ENCODE measurements at places on chromosomes 4 and X.

- no peak for DNase-seq
Measured at GRCh38 chrX:93985344-93986307, 311.6 kb downstream of the FAM133A start.

GRCh38 chr4:80452768-80453167, 117.2 kb downstream of the CFAP299 start:
- DNase-seq = no peak

GRCh38 chr4:172727631-172728030, 441.0 kb upstream of the GALNT7 start:
- no peak for DNase-seq

DNA sequence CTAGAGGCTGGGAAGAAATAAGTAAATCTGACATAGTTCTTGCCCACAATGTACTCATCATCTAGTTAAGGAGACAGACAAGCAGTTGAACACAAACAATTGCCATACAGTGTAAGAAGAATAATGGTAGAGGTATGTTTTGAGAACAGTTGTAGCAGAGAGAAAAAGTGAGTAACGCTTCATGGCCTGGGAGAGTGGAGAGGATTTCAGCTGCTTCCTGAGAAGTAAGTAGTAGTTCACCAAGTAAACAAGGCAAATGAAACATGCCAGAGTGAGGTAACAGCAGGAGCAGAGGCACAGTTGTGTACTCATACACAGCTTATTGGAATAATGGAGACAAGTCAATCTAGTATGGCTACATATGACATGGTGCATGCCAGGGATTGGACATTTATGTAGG, 53.6 kb upstream of the RAP2C start:
- no peak for DNase-seq

- DNase-seq = no peak
Measured at GRCh38 chr4:170170861-170171260, 81.1 kb upstream of the AADAT start.

DNA sequence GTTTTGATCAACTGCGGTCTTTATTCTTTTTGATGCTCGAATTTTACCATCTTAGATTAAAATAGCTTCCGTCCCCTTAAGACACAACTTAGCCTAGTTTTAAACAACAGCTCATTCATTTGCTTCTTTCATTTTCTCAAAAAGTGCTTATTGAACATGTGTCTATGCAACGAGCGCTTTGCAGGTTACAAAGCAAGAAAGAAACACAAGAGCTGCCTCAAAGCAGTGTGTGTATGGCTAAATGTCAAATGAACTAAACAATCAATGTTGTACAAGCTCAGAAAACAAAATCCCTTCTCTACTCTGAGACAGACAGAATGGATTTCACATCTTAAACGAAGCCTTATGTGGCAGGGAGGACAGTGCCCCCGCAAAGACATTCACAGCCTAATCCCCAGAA, 61.0 kb downstream of the EVC2 start:
- no peak for DNase-seq

GRCh38 chrX:113315927-113316326, 475.3 kb upstream of the AMOT start:
- no peak for DNase-seq

DNA sequence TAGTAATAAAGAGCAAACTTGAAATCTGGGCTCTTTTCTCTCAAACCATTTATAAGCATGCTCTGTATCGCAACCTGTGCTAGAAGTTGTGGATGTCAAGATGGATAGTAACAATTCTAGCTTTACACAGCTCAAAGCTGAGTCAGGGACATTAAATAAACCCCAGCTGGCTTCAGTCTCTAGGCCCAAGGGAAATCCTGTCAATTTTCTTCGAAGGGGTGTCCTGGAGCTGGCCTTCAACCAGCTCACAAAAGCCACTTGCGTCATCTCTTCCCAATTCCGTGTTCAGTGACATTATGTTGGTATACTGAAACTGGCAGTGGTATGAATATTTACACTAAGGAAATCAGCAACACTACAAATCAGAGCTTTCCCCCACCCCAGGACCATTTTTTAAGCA, 89.8 kb upstream of the PRKG2 start:
- no peak for DNase-seq

DNA sequence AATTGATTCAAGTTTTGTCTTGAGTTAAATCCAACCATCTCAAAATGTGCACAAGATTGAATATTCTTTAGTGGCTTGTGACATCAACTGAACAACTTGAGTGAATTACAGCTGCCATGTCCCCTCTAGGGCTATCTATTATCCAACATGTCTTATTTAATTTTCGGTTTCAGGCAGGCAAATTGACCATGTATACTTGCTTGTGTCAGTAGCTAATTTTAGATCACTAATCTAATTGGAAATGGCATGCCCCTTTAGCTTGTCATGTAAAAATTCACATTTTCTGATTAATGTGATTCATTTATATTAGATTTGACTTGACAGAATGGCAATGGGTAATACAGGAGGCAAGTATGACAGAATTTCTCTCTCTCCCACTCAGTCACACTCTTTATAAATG, 93.2 kb upstream of the NR0B1 start:
- no peak for DNase-seq

DNA sequence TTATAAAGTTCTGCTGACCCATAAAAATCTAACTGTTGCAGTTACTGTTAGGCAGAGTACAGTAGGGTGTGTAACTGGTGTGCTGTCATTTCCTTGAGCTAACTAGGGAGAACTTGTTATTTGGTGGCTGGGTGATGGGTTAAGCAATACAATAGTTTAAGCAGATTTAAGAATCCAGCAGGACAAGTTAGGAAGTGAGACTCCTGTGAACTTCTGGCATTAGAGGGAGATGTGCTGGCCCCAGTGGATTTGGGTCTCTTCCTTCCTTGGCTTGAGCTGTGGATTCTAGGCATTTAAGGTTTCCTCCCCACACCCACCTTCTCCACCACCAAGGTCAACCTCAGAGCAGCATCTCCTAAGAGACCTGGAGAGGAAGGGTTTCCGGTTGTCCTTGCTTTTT, 70.5 kb downstream of the CLCN5 start:
- no peak for DNase-seq

GRCh38 chr4:1713003-1713851, 1.1 kb upstream of the SLBP start:
- no peak for DNase-seq

DNA sequence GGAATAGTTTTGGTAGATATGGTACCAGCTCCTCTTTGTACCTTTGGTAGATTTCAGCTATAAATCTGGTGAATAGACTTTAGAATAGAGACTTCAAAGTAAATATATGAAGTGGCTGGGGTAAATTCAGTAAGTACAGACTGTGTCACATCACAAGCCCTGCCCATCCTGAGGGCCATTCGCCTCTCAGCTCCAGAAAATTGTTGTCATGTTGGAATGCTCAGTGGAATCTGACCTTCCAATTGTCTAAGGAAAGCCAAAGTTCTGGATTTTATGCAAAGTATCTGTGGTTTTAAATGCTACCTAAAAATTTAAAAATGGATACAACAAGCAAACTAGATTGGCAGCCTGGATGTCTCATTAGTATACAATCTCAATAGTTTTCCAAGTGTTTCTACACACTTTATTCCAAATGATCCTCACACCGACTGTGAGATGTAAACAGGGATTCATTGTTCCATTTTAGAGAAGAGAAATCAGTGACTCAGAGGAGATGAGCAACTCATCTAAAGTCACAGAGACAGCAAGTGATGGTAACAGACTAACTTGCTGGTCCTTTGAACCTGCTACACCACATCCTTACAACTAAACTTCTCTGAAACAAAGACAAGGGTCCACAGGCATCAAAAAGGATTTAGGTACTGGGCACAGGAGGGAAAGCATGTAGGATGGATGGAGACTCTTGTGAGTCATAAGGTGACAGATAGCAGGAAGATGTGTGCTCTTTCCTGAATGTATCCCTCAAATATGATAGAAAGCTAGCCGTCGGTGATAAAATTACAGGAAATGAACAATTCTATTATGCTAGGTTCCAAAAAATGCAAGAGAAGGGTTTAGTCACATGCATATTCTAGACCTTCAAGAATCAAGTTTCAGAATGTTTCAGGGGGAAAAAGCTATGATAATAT, 127.3 kb downstream of the ATP10D start:
- DNase-seq = no peak

DNA sequence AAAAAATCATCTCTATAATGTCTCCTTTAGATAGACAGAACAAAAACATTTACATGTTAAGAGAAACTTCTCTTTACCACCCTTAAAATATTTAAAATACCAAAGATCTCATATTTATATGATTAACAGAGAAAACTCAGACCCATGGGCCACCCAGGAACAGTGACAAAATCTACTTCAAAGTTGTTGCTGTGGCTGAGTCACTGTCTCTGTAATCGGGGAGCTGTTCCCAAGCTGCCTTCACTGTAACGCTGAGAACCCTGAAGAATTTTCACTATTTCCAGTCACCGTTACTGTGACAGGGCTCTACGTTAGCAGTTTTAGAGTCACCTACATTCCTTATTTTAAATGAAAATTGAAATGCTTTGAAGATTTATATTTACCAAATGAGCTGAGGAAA, 9.0 kb upstream of the DAPP1 start:
- no peak for DNase-seq

DNA sequence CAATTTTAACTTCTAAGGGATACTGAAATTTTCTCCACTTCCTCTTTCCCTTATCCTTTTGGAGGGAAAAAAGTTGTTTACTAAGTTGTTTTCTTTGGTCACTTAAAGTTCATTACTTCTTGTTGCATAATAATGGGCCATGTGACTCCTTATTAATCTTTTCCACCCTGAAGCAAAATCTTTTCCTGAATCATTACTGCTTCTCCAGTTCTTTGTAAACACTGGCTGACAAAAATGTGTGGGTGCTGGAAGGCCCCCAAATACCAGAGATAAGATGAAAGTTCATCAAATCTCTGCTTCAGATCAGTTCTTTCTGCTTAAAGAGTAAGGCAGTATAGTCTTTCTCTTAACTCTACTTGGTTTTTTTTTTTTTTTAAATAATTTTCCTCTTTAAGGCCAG, 108.9 kb upstream of the NHS start:
- DNase-seq = no peak
